ENCODE measurements at places on chromosomes 4 and X. TPM values are rescaled to one million over a fixed set of nuclear protein-coding genes. Genes with fewer than 3 reads are reported as not detected.
A peak's percentile ranks its signal among the peaks of the same experiment; 100 is the strongest.

DNA sequence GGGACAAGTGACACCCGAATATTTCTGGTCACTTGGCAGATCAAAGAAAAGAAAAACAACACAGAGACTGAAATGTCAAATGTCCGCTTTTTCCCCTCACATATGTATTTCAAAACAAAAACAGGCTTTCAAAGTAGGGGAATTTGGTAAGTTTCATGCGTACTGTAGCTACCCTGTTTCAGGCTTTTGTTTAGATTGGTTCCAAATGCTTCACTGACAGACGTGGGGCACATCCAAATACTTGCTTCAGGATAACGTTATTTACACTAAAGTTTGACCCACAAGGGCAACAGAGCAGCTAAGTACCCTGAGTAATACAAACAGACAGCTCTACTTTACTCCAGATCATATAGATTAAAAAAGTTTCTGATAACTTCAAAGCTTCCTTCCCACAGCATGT is 804.5 kb upstream of the POU3F4 start:
- H3K27ac ChIP-seq, result no peak overlapping the region
- no peaks in the 10 kb centered on the region for H3K27me3 ChIP-seq
- H3K4me3 ChIP-seq, result no peak overlapping the region
- H3K4me1 ChIP-seq, result no peaks in the 10 kb centered on the region
- no peaks in the 10 kb centered on the region for H3K36me3 ChIP-seq
- no peak for DNase-seq

The GLRA3 gene
- 0.22 TPM for total RNA-seq

The LONRF3 gene
- 1.2 TPM for total RNA-seq

DNA sequence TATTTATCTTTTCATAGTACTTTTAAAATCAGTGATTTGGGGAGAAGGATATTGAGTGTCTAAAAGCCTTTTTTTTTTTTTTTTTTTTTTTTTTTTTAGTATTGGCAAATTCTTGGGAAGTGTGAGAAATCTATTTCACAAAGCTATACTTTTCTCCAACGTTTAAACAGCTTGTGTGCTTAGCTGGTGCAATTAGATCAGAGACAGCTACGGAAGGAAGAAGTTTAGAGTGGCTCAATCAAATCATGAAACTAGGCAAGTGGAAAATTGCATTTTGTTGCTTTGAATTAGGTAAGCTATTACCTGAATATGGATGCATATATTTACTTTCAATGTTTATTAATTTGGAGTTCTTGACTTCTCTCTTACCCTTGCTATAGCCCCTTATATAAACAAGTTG is 1001.9 kb downstream of the PDHA2 start:
- H3K4me3 ChIP-seq, result no peak overlapping the region
- no peak overlapping the region for H3K27ac ChIP-seq
- H3K4me1 ChIP-seq, result no peaks in the 10 kb centered on the region
- no peak for DNase-seq
- no peaks in the 10 kb centered on the region for H3K27me3 ChIP-seq

- no peaks in the 10 kb centered on the region for H3K27me3 ChIP-seq
- H3K27ac ChIP-seq, result no peak overlapping the region
- H3K4me1 ChIP-seq, result peaks cover under 1% of the 10 kb centered on the region
- peak; percentile 29 for DNase-seq
- no peaks in the 10 kb centered on the region for H3K36me3 ChIP-seq
- H3K4me3 ChIP-seq, result no peak overlapping the region
These were observed 6.4 kb downstream of the TCEAL8 start for GRCh38 chrX:103248553-103248952.

The ANKRD50 gene
- total RNA-seq, result 0.53 TPM

- no peak overlapping the region for H3K4me3 ChIP-seq
- no peak overlapping the region for H3K27ac ChIP-seq
- no peaks in the 10 kb centered on the region for H3K4me1 ChIP-seq
- H3K27me3 ChIP-seq, result no peaks in the 10 kb centered on the region
- H3K36me3 ChIP-seq, result no peaks in the 10 kb centered on the region
These were observed 60.5 kb upstream of the IL15 start for GRCh38 chr4:141575884-141576283.

GRCh38 chr4:119697887-119698393 is 69.3 kb upstream of the PDE5A start:
- no peaks in the 10 kb centered on the region for H3K4me1 ChIP-seq
- peaks cover 5% of the 10 kb centered on the region for H3K27me3 ChIP-seq
- H3K4me3 ChIP-seq, result no peak overlapping the region
- no peaks in the 10 kb centered on the region for H3K36me3 ChIP-seq
- DNase-seq, result no peak
- no peak overlapping the region for H3K27ac ChIP-seq

The TCEAL5 gene
- total RNA-seq, result not detected

DNA sequence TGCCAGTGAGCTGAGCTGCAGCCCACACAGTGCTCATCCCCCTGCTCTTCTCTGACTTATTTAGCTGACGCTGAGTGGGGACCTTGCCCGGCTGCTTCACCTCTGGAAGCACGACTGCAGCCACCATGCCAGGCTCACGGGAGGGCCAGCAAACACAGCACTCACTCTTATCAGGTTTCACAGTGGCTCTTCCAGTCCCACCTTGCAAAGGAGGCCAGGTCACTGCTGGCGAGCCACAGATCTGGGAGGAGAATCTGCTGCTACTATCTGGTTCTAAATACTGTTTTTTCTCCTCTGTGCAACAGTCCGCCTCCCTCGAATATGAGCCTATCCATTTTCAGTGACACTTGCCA is 6.7 kb upstream of the SPON2 start:
- H3K27me3 ChIP-seq, result no peaks in the 10 kb centered on the region
- DNase-seq, result no peak
- peaks cover 10% of the 10 kb centered on the region for H3K4me1 ChIP-seq
- H3K36me3 ChIP-seq, result no peaks in the 10 kb centered on the region
- H3K27ac ChIP-seq, result no peak overlapping the region

DNA sequence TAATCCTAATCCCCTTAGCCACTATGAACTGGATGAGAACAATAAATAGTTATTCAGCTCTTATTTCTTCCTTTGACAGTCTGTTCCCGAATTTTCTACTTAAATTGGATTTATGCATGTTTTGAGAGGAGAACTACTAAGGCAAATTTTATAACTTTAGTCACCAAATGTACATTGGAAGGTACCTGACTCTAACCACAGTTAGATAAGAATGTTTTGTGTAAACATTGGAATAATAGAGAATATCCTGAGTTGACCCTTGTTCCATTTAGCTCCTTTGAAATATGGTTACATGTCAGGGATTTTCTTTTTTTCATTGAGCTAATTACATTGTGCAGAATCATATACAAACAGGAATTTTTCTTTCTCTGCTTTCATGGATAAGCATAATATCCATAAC is 202.6 kb downstream of the TLL1 start:
- H3K4me1 ChIP-seq, result no peaks in the 10 kb centered on the region
- H3K27ac ChIP-seq, result no peak overlapping the region
- no peaks in the 10 kb centered on the region for H3K27me3 ChIP-seq
- H3K36me3 ChIP-seq, result no peaks in the 10 kb centered on the region
- H3K4me3 ChIP-seq, result no peak overlapping the region
- no peak for DNase-seq

The RHOXF1 gene
- total RNA-seq, result not detected

- H3K36me3 ChIP-seq, result no peaks in the 10 kb centered on the region
- H3K27me3 ChIP-seq, result no peaks in the 10 kb centered on the region
- H3K4me3 ChIP-seq, result no peak overlapping the region
- no peak overlapping the region for H3K27ac ChIP-seq
These were observed 150.1 kb downstream of the AR start for GRCh38 chrX:67693928-67694327.

The SHOX gene
- not detected for total RNA-seq

GRCh38 chr4:150136036-150136435 is 57.8 kb downstream of the DCLK2 start:
- no peaks in the 10 kb centered on the region for H3K36me3 ChIP-seq
- peaks cover 13% of the 10 kb centered on the region for H3K4me1 ChIP-seq
- no peak overlapping the region for H3K4me3 ChIP-seq
- no peak for DNase-seq
- H3K27ac ChIP-seq, result no peak overlapping the region

GRCh38 chr4:41795796-41796385 is 47.4 kb upstream of the PHOX2B start:
- H3K4me3 ChIP-seq, result no peak overlapping the region
- no peaks in the 10 kb centered on the region for H3K4me1 ChIP-seq
- DNase-seq, result no peak
- no peaks in the 10 kb centered on the region for H3K36me3 ChIP-seq
